ENCODE measurements at places on chromosomes 7 and 10.

- no peak for DNase-seq
Observed at GRCh38 chr7:114598946-114599345, 184.3 kb downstream of the FOXP2 start.

DNA sequence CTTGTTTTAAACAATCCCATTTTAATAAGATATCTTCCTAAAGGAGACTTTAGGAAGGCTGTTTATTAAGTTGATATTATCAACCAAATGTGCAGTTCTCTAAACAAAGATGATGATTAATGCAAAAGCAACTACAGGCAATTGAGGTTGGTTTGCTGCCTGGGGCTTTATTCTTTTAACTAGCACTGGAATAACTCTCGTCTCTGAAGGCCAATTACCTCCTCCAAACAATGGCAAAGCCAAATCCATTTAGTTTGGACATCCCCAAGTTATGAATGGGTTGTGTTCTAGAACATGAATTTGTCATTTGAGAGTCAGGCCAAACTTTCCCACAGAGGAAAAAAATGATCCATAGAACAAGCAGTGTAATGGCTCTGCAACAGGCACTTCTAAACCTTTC is 114.1 kb downstream of the SLC16A9 start:
- DNase-seq: no peak

- DNase-seq: peak; percentile 38
Observed at GRCh38 chr10:89391907-89392756, at the start of gene IFIT1. TSS of gene IFIT1 (plus strand) at chr10:89392623. CDS start at chr10:89392713, 90 bp downstream.

DNA sequence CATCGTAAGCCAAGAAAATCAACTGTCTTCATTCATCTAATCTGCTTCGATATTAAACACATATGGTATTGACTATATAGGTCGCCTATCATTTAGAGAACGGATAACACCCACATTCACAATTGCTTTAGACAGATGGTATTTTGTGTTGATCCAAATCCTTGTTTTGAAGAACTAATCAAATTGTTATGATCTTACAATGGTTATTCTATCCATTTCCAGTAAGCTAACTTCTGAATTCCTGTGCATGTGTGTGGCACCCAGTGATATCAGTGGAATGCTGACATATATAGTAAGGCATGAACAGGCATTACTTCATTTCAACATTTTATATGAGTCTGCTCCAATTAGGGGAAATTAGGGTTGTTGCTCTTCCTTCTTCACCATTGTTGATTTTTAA is 98.8 kb downstream of the SEMA3E start:
- no peak for DNase-seq
